RWPE1 (cell line): ENCODE measurements at places on chromosomes 4 and X.

DNA sequence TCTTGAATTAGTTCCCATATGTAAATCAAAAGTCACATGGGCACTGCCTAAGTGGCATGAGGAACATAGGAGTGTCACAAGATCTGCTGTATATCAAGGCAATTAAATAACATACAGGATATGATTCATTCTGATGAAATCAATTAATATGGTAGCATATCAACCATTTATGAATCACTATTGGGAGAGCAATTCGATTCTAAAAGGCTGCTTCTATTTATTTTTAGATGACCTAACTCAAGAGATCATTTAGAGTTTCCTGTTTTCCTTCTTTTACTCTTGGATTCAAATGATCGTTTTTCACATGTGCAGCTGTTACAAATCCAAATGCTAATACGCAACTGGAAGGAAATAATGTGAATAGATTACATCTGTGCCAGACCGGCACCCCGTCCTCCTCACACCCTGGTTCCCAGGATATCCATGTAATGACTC, 81.9 kb downstream of the HCCS start:
- no peak for DNase-seq

DNA sequence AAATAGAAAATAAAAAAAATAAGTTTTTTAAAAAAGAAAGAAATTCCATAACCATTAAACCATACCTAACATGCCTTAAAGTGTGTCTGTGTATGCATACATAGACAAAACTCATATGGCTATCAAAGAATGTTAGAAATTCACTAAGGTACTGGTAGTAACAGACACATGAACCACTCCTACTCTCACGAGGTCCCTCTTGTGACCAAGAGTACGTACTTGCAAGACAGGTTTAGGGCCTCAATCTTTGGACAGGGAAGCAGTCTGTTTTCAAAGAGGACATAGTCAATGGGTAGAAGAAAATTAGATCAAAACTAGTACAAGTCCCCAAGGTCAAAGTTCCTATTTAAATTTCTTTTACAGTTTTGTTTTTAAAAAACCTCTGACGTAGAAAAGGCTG, 117.3 kb downstream of the CHM start:
- DNase-seq = no peak

GRCh38 chrX:112734290-112734689, 54.6 kb upstream of the LHFPL1 start:
- DNase-seq = no peak

GRCh38 chr4:178296669-178297068, 854.4 kb upstream of the AGA start:
- no peak for DNase-seq

GRCh38 chr4:176883681-176884418, 91.1 kb upstream of the VEGFC start:
- peak; percentile 4 for DNase-seq

GRCh38 chrX:15877380-15877779, 22.8 kb upstream of the AP1S2 start:
- no peak for DNase-seq

GRCh38 chrX:68920561-68920960, 91.7 kb downstream of the EFNB1 start:
- DNase-seq = no peak

DNA sequence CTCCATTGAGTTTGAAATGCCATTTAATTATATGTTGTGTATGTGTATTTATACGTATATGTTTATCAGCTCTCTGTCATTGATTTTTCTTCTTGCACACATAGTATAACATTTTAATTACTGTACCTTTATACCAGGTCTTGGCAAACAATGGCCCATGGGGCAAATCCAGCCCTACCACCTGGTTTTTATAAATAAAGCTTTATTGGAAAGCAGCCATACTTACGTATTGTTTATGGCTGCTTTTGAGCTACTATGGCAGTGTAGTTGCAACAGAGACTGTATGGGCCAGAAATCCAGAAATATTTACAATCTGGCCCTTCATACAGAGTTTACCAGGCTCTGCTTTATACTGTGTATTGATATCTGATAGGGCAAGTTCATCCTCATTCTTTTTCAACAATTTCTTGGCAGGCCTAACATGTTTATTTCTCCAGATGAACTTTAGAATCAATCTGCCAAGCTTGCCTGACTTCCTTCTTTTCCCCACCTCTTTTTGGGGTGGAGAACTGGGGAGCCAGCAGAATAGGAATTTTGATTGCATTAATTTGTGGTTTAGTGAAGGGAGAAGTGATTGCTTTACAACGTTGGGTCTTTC, 15.8 kb downstream of the DCUN1D4 start:
- no peak for DNase-seq

DNA sequence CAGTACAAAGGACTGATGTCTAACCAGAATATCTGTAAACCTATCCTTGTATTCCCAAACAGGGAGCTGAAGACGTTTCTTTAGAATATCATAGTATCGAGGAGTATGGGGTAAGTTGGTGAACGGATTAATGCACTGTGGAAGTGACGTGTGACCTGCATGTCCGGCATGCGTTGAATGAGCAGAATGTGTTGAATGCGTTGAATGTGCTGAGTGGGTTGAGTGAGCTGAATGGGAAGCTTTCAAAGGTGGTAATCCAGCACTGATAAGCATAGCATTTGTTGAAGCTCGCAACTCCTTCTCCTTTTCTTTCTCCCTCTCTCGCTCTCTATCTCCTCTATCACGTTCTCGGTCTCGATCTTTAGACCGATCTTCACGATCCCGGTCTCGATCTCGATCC, 8.1 kb downstream of the DHX15 start:
- DNase-seq = no peak

DNA sequence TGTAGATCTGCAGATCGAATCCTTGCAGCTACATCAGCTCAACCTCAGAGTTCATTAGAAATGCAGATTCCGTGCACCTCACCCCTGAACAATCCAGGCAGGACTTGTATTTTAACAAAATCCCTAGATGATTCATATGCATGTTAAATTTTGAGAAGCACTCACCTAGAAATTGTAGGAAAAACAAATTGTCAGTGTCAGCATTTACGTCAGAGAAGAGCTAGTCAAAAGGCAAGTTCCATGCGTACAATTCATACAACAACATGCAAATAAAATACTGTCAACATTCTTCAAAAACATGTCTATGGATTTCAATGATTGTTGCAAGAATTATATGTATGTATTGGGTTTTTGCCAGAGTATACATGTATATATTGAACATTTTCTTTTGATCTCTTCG, 504.5 kb downstream of the NLGN4X start:
- DNase-seq = no peak

- DNase-seq = no peak
Observed at GRCh38 chr4:77009511-77010115, 60.1 kb downstream of the SEPTIN11 start.

- no peak for DNase-seq
Observed at GRCh38 chrX:52852110-52852860, 15.6 kb downstream of the XAGE3 start.

- DNase-seq = no peak
Observed at GRCh38 chr4:58560736-58561135, 1450.6 kb upstream of the IGFBP7 start.

GRCh38 chrX:65586491-65586890, 51.9 kb upstream of the LAS1L start:
- DNase-seq = no peak

- no peak for DNase-seq
Observed at GRCh38 chrX:74931214-74931613, 6.0 kb upstream of the NEXMIF start.

DNA sequence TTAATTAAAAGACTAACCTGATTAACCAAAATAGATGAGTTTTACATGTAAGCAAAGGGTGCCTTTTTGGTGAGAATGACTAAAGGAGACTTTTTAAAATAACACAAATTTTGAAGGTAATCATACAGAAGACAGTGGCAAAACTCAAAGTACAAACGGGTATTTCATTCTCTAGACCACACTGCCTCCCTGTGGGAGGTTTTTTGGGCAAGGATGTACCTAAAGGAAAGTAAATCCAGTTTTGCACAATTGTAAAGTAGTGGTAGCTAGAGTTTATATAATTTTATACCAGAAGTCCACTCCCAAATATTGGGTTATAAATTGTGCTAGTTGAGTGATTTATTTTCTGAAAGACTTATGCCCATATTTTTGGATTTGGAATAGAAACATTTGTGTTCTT, 201.0 kb downstream of the PAPSS1 start:
- DNase-seq = peak; percentile 14

DNA sequence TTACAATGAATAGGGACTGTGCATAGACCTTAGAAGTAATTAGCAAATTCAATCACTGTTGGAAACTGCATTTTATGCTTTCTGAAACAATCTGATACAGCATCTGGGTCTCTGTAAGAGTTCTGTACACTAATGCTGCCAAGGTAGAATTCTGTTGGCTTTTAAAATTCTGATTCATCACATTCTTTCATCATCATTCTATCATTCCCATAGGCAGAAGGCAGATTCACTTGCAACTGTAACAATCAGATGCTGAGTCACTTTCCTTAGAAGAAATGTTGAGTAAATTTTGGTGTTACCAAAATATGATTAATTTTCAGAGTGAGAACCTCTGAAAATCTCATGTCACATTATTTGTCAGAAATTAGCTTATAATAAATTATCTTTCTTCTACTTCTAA, 267.2 kb downstream of the MAPK10 start:
- DNase-seq = peak; percentile 44

- DNase-seq = no peak
Observed at GRCh38 chr4:89682808-89683207, 154.2 kb downstream of the SNCA start.

- no peak for DNase-seq
Observed at GRCh38 chr4:96145601-96146000, 305.7 kb downstream of the PDHA2 start.

DNA sequence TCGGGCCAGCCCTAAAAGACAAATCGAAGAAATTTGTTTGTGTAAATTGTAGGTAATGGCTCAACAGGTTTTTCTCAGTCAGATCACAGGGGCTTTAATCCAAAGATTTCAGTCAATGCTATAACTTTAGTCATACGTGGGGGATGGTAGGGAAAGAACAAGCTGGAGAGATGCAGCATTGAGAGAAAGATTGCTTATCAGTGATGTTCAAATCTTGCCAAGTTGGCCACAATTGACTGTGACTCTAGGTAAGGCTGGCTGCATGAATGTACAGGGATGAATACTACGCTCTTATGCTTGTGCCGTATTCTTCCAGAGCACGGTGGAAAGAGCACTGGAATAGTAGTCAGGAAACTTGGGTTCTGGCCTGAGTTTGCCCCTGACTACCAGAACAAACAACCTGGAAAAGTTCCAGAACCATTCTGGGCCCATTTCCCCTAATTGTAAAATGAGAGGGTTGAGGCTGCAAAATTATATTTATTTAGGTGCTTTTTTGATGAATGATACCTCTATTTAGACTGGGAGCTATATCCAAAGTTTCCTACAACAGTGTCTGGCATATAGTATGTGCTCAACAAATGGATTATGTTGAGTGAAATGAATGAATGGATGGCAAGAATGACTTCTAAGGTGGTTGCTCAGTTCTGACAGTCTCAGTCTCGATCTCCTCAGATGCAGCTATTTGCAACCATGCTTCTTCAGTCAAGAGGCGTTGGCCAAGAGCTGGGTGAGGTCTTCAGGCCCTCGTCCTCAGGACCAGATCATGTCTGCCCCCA, 44.4 kb downstream of the TSC22D3 start:
- DNase-seq = no peak

GRCh38 chrX:57607295-57608187, 15.7 kb downstream of the ZXDB start:
- no peak for DNase-seq

GRCh38 chr4:139176302-139177048, 543 bp downstream of the ELF2 start:
- DNase-seq = peak; percentile 55

- DNase-seq = no peak
Observed at GRCh38 chr4:84648863-84649647, 66.1 kb downstream of the CDS1 start.

- no peak for DNase-seq
Observed at GRCh38 chr4:185787926-185788679, 23.9 kb downstream of the SORBS2 start.
